ENCODE measurements at places on chromosomes 1 and 21. TPM values are rescaled to one million over a fixed set of nuclear protein-coding genes. Genes with fewer than 3 reads are reported as not detected.

ARTN gene
- 0.18 TPM for total RNA-seq

FCRL3 gene
- 0.02 TPM for total RNA-seq

SMPDL3B gene
- 1.5 TPM for total RNA-seq

SYTL1 gene
- total RNA-seq, result 0.25 TPM

CYP4Z1 gene
- not detected for total RNA-seq

KCNJ9 gene
- total RNA-seq, result not detected

VAV3 gene
- 0.70 TPM for total RNA-seq

NTRK1 gene
- total RNA-seq, result not detected

GCSAML gene
- total RNA-seq, result not detected

VWA5B1 gene
- total RNA-seq, result not detected

TMEM269 gene
- 0.08 TPM for total RNA-seq

SHE gene
- 0.16 TPM for total RNA-seq

LCE1F gene
- total RNA-seq, result not detected

SLC25A34 gene
- total RNA-seq, result not detected

MTR gene
- total RNA-seq, result 7.6 TPM

PGLYRP3 gene
- total RNA-seq, result not detected

HMCN1 gene
- total RNA-seq, result 0.01 TPM

SV2A gene
- total RNA-seq, result 0.08 TPM

HENMT1 gene
- 4.8 TPM for total RNA-seq

PIK3R3 gene
- total RNA-seq, result 1.0 TPM

ALX3 gene
- not detected for total RNA-seq

CACHD1 gene
- 1.4 TPM for total RNA-seq

HSD3B2 gene
- total RNA-seq, result not detected

CHI3L2 gene
- 0.79 TPM for total RNA-seq

MMP23B gene
- 0.52 TPM for total RNA-seq

PDIK1L gene
- 1.9 TPM for total RNA-seq

SELP gene
- not detected for total RNA-seq

DNAJC6 gene
- 4.8 TPM for total RNA-seq

TBX15 gene
- not detected for total RNA-seq

TRPM2 gene
- total RNA-seq, result 8.0 TPM

USH2A gene
- not detected for total RNA-seq

ATAD3C gene
- not detected for total RNA-seq

CELA2A gene
- total RNA-seq, result not detected

BSND gene
- total RNA-seq, result not detected

RGS18 gene
- total RNA-seq, result not detected

LAD1 gene
- 0.93 TPM for total RNA-seq

CCDC181 gene
- total RNA-seq, result not detected

LINGO4 gene
- total RNA-seq, result not detected

PKN2 gene
- total RNA-seq, result 13.7 TPM

ATP1A4 gene
- total RNA-seq, result not detected
